NCI-H2171 treated with DMSO at 0.1 percent for 48 hours (cell line): ENCODE measurements at places on chromosomes 3 and 15.

- peak; percentile 25 for DNase-seq
Measured at GRCh38 chr15:90557186-90558084, 27.7 kb downstream of the CRTC3 start.

GRCh38 chr3:137582484-137582883 is 181.6 kb upstream of the SOX14 start:
- DNase-seq: no peak

DNA sequence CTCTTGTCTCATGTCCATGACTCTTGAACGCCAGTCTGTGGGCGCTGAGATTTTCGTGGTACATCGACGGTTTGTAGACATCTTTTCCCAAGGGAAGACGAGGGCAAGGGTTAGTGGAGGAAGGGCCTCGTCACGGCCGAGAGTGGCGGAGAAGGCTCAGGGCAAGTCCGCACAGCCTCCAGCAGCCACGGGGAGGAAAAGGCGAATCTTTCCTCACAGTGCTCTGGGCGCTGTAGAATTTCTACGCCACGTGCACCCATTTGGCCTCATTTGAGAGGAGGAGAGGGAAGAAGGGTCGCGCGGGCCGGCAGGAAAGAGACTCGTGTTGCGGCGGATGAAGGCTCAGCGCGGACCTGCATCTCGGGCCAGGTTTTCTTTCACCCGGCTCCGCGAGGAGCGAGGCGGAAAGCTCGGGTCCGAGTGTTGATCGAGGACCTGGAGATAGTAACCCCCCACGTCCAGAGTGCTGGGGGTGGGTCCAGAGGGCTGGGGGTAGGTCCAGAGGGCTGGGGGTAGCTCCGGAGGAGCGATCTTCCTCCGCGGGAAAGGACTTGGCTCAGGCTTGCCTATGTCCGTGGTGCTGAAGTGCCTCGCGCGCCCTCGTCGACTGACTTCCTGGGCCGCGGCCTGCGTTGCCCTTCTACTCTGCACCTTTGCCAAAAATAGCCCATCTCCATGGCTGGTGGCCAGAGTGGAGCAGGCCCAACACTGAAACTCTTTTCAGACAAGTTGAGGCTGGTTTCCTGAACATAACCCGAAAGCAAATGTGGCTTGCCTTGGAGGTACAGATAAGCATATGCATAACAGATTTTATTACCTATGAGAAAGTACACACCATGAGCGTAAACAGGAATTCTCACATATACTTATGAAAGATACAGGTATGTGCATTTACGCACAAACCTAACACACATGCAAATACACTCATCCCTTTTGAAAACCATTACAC is 1.1 kb downstream of the SLC35G2 start:
- DNase-seq: peak; percentile 56

GRCh38 chr3:73710340-73710739 is 85.6 kb upstream of the PDZRN3 start:
- no peak for DNase-seq

- DNase-seq: no peak
Measured at GRCh38 chr15:57183614-57184344, 192.5 kb upstream of the CGNL1 start.

- DNase-seq: peak; percentile 6
Measured at GRCh38 chr3:82093641-82094040, 332.2 kb upstream of the GBE1 start.

GRCh38 chr3:98343647-98344507 is 9.8 kb upstream of the OR5K4 start:
- DNase-seq: peak; percentile 33

GRCh38 chr3:192273697-192274010 is 453.7 kb downstream of the FGF12 start:
- no peak for DNase-seq

DNA sequence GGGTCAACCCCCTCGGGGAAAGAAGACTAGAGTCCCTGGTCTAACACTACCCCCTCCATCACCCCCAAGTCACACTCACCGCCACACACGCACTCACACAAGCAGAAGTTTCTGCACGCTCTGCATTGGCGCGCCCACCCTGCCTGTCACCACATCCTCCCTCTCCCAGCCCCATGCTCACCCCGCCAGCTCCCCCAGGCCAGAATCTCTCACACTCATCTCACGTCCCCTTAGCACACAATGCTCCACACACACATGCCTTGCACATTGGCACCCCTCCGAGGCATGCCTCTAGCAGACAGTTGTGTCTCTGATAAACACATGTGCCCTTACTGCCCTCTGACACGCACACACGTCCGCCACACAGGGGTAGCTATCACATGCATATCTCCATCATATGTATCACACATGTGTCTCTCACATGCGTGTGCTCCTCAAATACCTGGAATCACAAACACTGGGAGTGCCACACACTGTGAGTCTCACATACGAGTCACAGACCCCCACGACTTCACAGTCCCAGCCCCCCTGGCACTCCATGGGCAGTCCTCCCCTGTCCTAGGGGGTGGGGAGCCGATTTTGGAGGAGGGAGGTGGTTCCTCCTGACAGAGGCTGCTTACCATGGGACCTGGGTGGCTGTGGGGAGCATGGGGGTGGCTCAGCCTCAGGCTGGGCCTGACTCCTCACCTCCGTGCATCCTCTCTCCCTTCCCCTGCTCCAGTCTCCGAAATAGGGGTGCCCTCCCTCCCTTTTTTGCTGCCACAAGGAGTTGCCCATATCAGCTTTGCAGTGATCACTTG is 898 bp downstream of the FBLN2 start:
- DNase-seq: no peak

DNA sequence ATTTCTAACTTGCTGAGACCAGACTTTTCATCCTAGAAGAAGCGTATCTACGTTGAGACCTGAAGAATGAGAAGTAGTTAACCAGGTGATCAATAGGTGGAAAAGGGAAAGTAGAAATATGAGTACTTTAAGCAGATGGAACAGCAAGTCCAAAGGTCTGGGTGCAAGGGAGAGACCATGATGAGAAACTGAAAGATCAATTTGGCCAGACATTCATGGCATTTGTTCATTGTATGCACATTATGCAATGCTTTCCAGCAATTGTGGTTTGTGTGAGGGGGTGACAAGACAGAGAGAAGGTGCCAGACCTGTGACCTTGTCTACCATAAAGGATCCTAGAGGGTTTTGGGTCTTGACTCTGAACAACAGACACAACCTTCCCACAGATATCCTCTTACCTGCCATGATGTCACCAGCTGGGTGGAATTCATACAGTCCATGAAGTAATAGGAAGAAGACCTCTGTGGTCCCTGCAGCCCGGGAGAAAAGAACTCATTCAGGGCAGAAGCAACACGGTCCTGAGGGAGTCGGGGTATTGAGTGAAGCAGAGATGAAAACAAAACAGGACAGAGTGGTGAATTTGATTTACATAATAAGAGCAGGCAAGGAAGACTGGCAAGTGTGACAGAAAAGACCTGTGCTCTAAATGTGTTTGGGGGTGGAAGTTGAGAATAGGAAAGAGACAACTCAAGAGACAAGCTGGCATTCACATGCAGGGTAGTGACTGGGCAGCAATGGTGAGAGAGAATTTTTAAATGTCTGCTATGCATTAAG is 63.4 kb upstream of the PSMD6 start:
- peak; percentile 73 for DNase-seq

DNA sequence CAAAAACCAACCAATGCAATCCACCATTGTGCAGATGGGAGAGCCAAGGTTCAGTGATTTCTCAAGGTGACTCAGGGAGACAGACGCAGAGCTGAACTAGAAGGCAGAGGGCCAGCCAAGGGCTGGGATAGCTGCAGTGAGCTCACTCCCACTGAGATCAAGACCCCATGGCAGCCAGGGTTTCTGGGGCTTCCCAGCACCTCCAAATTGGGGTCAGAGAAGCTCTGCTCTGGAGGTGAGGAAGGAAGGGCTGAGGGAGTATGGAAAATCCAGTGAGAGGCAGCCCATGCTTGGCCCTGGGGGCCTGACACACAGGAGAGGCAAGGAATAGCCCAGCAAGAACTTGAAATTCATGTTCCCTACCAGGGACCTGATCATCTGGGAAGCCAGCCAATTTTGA is 61.0 kb downstream of the ISG20 start:
- DNase-seq: peak; percentile 32

DNA sequence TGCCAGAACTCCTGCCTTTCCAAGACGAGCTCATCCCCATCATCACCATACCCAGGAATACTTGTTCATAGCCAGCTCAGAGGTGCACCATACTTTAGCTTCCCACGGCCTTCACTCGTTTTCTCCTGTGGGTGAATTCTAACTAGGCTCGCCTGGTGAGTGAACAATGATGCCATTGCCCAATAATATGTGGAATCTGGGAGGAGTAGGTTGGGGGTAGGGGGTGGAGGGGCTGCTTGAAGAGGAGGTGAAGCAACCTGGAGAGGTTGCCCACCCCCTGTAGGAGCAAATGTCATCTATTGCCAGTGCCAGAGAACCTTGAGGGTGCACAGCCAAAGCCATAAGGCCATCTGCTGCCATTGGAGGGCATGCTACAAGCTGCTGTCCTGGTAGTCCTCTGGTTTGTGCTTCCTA is 592 bp upstream of the ZNF445 start:
- no peak for DNase-seq

GRCh38 chr3:63193647-63194046 is 84.5 kb upstream of the SYNPR start:
- DNase-seq: peak; percentile 55

DNA sequence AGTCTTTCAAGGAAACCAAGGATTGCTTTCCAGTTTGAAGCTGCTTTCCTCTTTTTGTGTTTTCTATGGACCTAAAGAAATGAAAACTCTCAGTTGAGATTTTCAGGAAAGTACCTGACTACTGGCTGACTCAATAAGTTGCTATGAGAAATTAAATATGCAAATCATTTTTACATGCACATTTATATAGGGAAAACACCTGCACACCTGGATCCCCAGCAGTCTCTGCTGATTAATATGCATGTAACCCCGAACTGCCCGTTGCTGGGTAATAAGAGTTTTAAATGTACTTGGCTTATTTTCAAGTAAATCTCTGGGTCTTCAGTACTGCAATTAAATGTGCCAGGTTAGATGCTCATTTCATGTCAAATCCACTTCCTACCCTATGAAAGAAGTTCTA is 77.2 kb downstream of the KBTBD8 start:
- no peak for DNase-seq

DNA sequence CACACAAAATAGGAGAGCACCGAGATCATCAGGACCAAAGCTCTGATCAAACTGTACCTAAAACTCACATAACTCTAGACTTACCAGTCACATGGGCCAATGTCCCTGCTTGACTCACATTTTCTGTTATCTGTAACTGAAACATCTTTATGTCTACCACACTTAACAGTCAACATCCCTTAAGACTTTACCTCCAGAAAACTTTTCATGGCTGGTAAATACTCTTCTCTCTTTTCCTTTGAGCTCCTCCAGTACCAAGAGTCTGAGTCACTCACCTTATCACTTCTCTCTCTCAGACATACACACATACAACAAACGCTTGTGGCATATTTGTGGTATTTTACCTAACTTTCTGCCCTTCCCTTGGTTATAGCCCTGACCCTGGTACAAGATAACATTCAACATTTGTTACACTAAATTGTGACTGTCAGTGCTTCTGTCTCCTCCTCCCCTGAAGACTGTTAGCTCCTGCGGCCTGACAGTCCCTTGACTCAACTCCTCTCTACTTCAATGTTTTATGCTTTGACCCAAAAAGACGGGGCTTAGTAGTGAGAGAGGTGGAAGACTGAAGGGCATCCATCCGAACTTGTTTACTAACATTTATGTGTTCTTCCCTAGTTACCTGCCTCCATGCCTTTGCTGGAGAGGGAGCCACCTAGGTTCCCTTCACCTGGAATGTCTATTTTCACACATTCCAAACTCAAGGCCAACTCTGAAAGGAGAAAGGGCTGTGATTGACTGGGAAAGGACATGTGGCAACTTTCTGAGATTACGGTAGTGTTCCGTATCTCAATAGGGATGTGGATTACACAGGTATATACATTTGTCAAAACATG is 3.7 kb upstream of the EFHB start:
- DNase-seq: no peak

DNA sequence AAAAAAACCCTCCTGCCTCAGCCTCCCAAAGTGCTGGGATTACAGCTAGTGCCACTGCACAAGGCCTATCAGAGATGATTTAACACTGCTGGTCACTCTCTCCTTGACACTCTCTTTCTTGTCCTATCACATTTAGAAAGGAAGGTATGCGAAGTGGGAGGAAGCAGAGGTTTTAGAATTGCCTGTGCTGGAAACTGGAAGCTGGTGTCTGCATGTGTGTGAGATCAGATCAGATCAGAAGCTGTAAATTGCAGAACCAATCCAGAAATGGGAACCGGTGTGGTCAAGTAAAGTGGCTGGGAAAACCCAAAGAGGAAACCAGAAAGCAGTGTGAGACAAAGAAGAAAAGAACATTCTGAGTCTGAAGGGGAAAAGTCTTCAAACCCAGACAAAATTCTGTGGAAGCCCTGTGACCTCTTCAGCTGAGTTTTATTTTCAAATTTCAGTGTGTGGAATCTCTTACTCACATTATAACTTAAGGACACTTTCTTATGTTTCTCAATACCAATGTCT is 2.8 kb downstream of the EFHB start:
- no peak for DNase-seq

GRCh38 chr3:107752202-107752990 is 229.6 kb downstream of the BBX start:
- DNase-seq: no peak

DNA sequence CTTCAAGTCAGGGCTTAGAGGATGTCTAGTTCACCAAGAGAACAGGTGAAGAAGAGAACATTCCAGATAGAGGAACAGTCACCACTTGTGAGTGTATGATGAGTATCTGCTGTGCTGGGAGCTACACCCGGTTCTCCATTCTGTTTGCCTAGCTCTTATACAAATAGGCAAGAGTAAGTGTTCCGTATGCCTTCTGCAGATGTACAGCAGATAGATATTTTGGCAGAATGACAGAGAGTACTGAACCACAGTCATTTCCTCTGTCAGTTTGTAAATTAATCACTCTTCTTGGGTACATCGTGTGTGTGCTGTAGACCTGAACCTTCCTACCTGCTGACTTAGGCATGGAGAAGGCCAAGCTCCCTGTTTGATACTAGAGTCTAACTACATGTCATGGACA is 108.3 kb upstream of the CTDSPL start:
- DNase-seq: peak; percentile 74

DNA sequence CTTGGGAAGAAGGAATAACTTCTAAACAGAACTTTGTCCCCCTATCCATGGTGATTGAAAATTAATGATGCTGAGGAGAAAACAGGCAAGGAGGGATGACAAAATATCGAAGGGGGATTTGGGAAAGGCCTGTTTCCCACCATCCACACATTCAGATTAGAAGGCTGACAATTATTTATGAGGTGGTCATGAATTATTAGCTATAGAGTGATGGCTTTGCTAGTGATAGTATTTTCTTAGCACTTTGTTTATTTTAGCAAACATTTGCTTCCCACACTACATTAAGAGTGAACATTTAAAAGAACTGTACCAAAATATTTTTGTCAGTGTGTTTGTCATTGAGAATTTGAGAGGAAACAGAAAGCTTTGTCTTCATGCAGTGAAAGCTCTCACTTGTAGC is 172.6 kb upstream of the PDZRN3 start:
- DNase-seq: no peak
